Stimulated activated CD4-positive, alpha-beta T cell treated with anti-CD3 and anti-CD28 coated beads, Interleukin-2, amount 100 ng/mL, for 24 hours (primary cell): ENCODE measurements at places on chromosomes 5 and 9.
A peak's percentile ranks its signal among the peaks of the same experiment; 100 is the strongest.

- peak; percentile 16 for DNase-seq
Measured at GRCh38 chr9:88988796-88989641, 2.2 kb upstream of the S1PR3 start.

DNA sequence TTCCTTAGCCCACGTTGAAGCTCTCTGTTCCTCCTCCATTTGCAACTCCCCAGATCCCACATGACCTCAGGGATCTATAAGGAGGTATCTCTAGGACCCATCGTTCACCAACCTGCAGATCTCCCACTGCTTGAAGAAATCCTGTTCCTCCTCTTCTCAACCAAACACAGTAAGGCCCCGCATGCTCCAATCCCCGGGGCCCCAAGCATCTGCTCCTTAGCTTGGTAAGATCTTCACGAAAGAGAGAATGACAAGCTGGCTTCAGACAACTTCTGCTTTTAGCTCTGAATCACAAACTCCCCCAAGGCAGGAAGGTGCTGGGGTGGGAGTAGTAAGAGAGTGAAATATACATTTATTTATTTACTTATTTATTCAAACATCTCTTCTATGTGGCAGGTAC, 33.0 kb upstream of the ARHGAP26 start:
- DNase-seq = no peak

- DNase-seq = no peak
Measured at GRCh38 chr9:34994260-34994899, 4.8 kb downstream of the DNAJB5 start.

DNA sequence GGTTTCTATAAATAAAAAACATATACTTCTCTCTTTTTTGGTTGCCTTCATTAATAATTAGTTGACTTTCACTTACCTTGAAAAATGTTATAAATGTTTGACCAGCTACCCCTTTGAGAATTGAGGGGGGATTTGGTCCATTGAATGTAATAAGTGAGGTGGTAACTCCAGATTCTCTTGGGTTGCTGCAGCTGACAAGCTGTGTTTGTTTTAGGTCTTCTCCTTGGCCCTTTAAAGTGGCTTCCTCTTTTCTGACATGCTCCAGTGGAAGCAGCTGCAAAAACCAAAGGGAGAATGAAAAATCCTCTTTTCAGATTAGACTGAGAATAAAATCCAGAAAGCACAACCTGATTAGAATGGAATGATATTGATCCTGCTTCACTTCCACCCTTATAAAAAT, 410.5 kb downstream of the TMEM38B start:
- no peak for DNase-seq

DNA sequence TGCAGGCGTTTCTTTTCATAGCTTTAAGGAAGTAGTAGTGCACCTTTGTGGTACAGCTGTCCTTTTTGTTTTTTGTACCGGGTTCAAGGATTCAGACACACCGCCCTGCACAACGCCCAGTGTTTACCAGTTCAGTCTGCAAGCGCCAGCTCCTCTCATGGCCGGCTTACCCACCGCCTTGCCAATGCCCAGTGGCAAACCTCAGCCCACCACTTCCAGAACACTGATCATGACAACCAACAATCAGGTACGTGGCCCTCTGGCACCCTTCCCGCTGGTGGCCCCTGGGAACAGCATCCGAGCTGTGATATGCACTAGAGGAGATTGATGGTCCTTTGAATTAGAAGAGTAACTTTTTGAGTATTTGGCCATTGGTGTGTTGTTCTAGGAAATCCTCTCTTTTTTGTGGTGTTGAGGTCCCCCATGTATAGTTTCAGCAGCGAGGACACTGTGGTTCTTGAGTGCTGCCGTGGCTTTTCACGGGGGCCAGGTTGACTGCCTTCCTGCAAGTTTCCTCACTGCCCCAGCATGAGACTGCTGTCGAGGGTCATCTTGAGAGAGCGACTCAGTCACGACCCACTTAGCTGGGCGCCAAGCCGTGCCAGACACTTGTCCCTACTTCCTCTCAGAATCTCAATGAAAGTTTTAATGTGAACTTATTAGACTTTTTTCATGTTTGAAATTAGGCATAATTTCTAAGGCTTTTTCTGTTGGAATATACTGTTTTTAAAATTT, 37.9 kb downstream of the TENT4A start:
- DNase-seq = no peak

GRCh38 chr9:16824545-16825330, 45.7 kb downstream of the BNC2 start:
- no peak for DNase-seq

DNA sequence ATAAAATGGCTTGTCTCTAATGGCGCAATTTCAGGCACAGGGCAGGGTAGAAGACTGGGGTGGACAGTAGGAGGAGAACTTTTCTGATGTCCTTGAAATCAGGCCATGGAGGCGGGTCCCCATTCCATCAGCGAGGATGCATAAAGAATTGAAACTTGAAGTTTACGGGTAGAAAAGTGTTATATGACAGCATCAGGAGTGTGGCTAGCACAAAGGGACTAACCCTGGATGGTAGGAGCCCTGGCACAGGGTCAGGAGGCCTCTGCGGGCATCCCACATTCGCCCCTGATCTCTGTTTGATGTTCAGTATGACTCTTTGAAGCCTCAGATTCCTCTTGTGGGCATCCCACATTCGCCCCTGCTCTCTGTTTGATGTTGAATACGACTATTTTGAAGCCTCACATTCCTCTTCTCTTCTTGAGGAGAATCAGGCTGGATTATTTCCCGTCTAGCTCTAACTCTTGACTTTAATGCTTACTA, 94.8 kb upstream of the ADRA1B start:
- DNase-seq = no peak
